ENCODE measurements at places on chromosomes 16 and 17.
A peak's percentile ranks its signal among the peaks of the same experiment; 100 is the strongest.

DNA sequence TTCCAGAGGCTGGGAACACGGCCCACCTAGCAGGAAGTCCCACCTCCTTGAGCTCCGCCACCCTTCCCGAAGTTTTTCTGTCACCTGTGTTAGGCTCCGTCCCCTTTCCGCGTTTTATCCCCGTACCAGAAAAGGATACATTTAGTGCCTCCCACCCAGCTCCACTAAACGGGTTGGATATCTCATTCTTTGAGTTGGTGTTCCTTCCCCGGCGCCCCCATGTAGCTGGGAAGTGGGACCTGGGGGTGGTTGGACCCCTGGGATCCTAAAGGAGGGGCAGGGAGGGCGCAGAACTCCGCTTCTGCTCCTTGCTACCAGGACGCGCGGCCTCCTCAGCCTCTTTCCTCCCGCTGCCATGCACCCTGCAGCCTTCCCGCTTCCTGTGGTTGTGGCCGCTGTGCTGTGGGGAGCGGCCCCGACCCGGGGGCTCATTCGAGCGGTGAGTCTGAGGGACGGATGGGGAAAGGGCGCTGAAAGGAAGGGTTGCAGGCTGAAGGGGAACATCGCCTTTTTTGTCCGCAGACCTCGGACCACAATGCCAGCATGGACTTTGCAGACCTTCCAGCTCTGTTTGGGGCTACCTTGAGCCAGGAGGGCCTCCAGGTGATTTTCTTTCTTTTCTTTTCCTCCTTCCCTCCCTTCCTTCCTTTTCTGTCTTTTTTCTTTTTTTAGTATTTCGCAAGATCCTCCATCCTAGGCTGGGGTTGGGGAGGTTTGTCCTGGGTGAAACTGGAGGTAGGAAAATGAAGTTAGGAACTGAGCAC, 669 bp downstream of the RNF167 start:
- no peak for DNase-seq

GRCh38 chr17:64320613-64321553, 57.8 kb upstream of the TEX2 start:
- DNase-seq: peak; percentile 47

- no peak for DNase-seq
These were observed 17.3 kb downstream of the DBNDD1 start for GRCh38 chr16:90001761-90002503.

DNA sequence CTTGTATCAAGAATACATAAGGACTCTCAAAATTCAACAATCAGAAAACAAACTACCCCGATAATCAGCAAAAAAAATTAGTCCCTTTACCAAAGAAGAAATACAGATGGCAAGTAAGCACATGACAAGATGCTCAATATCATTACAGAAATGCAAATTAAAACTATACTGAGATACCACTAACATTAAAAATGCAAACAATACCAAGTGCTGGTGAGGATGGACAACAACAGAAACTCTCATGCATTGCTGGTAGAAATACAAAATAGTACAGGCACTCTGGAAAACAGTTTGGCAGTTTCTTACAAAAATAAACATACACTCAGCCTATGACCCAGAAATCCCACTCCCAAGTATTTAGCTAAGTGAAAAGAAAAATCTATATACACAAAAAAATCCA, 7.5 kb downstream of the CEP112 start:
- no peak for DNase-seq

DNA sequence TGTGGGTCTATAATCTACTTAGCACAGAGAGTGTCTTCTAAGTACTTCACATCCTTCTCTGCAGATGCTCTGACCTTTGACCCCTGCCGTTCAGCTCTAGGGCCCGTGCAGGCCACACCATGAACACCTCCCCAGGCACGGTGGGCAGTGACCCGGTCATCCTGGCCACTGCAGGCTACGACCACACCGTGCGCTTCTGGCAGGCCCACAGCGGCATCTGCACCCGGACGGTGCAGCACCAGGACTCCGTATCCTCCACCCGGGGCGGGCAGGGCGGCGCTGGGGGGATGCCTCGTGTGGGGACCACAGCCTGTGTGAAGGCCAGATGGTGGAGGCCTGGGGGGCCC, 686 bp downstream of the MLST8 start:
- no peak for DNase-seq

- no peak for DNase-seq
These were observed 34.8 kb upstream of the XYLT2 start for GRCh38 chr17:50311112-50311460.

DNA sequence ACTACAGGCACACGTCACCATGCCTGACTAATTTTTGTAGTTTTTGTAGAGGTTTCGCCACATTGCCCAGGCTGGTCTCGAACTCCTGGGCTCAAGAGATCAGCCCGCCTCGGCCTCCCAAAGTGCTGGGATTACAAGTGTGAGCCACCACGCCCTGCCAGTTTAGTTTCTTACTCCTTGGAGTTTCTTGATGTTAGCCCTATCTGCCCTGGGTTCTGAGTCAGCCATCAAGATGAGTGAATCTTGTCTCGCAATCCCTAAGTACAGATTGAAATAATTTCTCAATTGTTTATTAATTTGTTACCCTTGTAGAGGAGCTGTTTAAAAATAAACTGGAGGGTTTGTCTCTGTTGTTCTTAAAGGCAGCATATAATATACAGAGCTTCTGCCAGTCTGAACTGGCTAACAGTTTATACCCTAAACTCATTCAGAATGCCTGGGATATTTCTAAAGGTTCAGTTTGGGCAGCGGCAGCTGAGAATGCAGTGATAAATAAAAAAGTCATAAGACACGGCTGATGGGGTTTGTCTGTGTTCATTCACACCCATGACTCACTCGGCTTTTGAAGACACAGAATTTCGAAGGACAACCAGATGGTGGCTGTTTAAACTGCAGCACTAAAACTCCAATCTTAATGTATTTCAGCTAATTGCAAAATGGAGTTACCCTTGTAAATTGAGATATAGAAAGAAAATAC, 39.6 kb downstream of the GPRC5B start:
- DNase-seq: no peak

DNA sequence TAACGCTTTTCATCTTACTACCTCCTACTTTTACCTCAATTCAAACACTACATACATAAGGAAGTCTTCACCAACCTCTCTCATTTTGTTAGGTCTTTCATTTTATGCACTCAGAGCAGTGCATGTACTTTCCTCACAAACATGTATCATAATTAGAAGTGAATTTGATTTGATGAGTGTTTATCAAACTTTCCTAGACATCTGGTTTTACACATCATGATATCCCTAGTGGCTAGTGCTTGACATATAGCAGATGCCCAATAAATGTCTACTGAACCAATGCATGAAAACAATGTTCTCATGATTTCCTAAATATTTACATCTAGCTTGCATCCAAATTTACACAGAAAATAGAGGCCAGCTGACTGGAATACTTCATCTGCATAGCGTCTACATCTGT, 323.4 kb upstream of the KIF2B start:
- no peak for DNase-seq

- no peak for DNase-seq
These were observed 22.7 kb downstream of the CYB561 start for GRCh38 chr17:63423251-63423950.

GRCh38 chr16:13425836-13426235, 494.1 kb upstream of the ERCC4 start:
- no peak for DNase-seq

DNA sequence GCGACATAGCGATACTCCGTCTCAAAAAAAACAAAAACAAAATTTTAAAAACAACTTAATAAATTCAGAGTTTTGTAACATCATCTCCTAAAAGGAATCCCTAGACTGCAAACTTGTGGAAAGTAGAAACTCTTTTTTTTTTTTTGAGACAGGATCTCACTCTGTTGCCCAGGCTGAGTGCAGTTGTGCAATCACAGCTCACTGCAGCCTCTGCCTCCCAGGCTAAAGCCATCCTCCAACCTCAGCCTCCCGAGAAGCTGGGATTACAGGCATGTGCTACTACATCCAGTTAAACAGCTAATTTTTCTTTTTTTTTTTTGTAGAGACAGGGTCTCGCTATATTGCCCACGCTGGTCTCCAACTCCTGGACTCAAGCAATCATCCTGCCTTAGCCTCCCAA, 19.7 kb downstream of the EZH1 start:
- DNase-seq: no peak

DNA sequence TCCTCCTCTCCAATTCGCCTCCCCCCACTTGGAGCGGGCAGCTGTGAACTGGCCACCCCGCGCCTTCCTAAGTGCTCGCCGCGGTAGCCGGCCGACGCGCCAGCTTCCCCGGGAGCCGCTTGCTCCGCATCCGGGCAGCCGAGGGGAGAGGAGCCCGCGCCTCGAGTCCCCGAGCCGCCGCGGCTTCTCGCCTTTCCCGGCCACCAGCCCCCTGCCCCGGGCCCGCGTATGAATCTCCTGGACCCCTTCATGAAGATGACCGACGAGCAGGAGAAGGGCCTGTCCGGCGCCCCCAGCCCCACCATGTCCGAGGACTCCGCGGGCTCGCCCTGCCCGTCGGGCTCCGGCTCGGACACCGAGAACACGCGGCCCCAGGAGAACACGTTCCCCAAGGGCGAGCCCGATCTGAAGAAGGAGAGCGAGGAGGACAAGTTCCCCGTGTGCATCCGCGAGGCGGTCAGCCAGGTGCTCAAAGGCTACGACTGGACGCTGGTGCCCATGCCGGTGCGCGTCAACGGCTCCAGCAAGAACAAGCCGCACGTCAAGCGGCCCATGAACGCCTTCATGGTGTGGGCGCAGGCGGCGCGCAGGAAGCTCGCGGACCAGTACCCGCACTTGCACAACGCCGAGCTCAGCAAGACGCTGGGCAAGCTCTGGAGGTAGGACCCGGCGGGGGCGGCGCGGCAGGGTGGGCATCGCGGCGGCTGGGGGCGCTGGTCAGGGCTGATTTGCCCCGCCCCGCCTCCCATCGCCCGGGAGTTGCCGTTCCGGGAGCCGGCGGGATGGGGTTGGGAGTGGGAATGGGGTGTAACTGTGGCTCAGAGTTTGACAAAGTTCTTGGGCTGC, 567 bp downstream of the SOX9 start:
- no peak for DNase-seq

GRCh38 chr16:17607609-17608008, 136.8 kb upstream of the XYLT1 start:
- peak; percentile 36 for DNase-seq

GRCh38 chr17:44840274-44840673, 7.4 kb upstream of the HIGD1B start:
- DNase-seq: no peak

GRCh38 chr17:11144358-11145233, 96.4 kb upstream of the SHISA6 start:
- no peak for DNase-seq

- DNase-seq: no peak
These were observed 77.1 kb downstream of the MMD start for GRCh38 chr17:55344514-55344997.

- no peak for DNase-seq
These were observed 18.8 kb downstream of the TOM1L1 start for GRCh38 chr17:54919425-54919824.

DNA sequence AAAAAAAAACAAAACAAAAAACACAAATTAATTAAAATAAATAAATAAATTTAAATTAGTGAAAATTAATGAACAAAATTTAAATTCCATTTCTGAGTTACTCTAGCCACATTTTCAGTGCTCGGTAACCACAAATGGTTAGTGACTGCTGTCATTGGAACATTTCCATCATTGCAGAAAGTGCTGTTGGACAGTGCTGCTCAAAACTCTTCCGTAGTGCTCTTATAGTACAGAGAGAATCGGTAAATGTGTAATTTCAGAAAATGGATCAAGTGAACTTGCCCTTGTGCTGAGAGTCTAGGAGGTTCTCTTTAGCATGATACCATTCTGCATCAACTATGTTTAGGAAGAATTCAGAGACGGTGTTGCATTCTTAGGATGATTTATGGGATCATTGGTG, 23.7 kb downstream of the ZNRF1 start:
- no peak for DNase-seq

- DNase-seq: no peak
These were observed 2.6 kb downstream of the ENO3 start for GRCh38 chr17:4953451-4953961.

DNA sequence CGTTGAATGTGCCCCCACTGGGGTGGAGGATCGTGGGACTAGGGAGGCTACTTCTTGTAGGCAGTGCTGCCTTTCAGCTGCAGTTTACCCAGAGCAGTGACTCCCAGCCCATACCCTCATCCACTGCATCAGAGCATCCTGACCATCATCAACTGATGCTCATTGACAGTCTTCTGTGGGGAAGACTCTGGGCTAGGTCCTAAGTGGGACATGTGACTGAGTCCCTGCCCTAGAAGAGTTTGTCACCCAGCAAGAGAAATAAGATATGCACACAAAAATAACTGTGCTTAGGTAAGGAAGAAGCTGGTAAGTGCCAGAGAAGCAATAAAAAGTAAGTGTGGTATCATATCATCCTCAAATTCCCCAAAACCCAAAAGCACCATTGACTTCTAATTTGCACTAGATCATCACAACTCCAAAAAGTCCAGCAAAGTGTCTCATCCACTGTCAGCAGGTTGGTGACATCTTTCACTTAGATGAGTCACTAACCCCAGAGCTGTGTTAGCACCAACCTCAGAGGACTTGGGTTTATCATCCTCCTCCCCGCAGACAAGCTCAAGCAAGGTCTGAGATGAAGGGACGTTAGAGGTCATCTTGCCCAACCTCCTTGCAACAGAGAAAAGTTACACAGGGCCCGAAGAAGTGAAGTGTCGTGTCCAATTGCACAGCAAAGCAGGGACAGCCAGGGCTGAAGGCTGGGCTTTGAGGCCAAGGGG, 99.0 kb downstream of the CCDC182 start:
- no peak for DNase-seq

DNA sequence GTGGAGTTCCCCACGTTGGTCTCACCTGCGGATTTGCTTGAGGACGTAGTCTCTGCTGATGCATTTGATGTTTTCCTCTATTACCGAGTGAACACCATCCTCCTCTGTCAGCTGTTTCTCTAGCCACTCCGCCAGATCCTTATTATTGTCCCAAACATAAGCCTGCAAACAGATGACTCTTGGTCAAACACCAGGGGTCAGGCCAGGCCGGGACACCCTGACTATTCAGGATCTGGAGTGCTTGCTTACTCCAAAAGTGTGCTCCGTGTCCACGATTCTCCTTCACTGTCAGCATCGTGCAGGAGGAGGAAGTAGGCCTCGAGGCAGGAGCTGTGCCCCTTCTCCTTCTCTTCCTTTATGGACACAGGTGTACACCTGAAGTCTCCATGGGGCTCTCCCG, 140.2 kb downstream of the AATF start:
- DNase-seq: no peak

GRCh38 chr17:44928950-44929720, 13.8 kb upstream of the GFAP start:
- no peak for DNase-seq

- DNase-seq: no peak
These were observed 189.0 kb upstream of the CIBAR2 start for GRCh38 chr16:85301231-85301630.

DNA sequence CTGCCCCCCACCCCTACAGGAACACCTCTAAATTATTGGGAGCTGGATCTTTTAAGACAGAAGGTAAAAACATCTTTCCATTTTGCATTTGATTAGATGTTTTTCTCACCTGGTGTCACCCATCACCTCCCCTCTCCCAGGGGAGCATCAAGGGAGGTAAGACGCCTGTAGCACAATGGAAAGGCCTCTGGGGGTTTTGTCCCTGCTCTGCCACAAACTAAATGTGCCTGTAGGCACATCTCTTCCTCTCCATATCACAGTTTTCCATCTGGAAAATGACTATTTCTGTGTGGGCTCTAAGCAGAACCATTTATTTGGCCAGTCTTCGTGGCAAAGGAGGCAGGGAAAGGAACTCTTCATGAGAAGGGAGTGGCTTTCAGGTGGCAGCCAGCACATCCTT, 76.6 kb downstream of the GNAO1 start:
- no peak for DNase-seq

- no peak for DNase-seq
These were observed 168.5 kb downstream of the CYB561 start for GRCh38 chr17:63277629-63278028.

- no peak for DNase-seq
These were observed 17.9 kb upstream of the SMPD3 start for GRCh38 chr16:68466174-68466573.

Measured in NCI-H2029 treated with DMSO at 0.1 percent for 48 hours (cell line).